Right forelimb (tissue), 1 donor: ENCODE measurements at places on chromosomes 3 and 15.

GRCh38 chr15:28955993-28956421, 70.2 kb downstream of the APBA2 start:
- no peak for DNase-seq

DNA sequence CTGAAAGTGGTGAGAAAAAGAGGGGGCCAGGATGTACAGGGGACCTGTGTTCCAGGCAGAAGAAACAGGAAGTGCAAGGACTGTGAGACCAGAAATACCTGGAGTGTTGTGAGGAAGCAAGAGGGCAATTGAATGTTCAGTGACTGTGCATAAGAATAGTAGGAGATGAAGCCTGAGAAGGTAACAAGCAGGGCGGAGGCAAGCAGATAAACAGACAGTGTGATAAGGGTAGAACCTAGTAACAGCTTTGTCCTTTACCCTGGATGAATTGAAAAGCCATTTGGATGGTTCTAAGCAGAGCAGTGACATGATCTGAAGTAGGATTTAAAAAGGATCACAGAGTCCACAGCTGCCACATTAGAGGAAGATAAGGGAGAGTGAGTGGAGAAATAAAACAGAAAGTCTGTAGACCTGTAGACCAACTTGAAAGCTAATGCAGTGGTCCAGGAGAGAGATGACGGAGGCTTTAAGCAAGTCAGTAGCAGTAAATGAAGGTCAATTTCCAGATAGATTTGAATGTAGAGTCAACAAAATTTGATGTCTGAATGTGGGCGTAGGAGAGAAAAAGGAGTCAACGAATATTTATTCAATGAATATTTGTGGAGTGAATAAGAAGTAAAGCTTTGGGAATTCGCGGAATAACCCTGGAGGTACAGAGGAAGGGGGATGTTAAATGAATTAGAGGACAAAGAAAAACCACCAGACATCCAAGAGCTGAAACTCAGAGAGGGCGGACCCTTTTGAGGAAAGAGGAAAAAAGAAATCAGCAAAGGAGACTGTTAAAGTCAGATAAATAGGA, 4.2 kb upstream of the PLOD2 start:
- no peak for DNase-seq

- DNase-seq = no peak
Observed at GRCh38 chr3:131326307-131326706, 55.3 kb upstream of the NUDT16 start.

DNA sequence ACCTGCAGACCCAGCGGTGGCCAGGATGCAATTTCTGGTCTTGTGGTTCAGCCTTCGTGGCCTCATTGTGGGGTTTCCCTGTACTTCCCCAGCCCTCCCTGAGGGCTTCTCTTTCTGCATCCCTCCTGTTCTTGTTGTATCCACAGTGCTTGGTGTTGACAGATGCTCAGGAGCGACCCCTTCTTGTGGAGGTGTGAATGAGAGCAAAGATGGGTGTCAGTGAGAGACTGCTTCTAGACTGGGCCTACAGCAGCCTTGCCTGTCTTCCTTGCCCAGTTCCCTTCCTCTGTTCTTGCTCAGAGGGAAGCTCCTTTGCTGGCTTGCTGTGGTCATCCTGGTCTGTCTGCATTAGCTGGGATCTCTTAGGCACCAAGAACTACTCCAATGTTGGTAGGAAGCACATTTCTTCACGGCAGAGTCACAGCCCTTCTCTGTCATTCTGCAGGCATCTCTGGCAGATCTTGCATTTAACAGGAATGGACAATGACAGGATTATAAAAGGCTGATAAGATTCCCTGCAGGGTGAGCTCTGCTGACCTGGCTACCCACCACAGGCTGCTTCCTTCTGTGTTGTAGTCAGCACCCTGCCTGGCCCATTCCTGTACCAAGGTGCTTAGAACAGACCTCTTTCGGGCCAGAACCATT, 317.8 kb upstream of the C2CD4B start:
- DNase-seq = peak; percentile 38

GRCh38 chr3:94904156-94904674, 841.4 kb downstream of the NSUN3 start:
- no peak for DNase-seq

- no peak for DNase-seq
Observed at GRCh38 chr3:32280262-32280910, 41.9 kb downstream of the CMTM8 start.

DNA sequence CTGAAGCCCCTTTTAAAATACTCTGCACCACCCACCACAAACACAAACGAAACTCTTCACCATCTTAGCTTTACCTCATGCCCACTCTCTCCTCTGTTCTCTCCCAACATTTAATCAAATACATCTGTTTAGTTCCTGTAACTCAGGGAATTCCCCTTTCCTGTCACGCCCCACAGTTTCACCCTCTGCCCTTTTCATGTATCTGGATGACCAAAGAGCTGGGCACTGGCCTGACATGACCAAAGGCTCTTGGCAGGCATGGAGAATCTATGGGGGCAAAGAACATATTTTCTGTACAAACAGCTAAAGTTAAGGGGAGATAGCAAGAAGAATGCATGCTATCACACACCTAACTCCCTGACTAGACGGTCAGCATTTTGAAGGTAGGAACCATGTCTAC, 270.0 kb downstream of the TBL1XR1 start:
- no peak for DNase-seq

DNA sequence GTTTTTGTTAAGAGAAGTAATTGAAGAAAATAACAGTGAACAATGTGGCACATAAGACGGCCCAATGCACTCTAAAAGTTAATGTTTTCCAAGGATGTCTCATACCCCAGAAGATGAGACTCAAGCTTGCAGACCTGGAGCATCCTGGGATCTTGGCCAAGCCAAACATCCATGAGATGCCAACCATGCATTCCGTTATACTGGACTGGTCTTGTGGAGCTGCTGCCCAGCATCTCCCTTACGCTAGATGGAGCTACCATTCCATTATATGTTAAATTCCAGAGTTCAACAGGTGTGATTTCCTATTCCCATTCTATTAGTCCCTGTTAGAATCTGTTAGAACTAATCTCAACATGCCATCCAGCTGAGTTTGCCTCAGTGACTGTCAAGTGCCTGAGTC, 181.8 kb downstream of the PDCD6IP start:
- DNase-seq = no peak

GRCh38 chr3:115975353-115975752, 352.0 kb downstream of the GAP43 start:
- no peak for DNase-seq

DNA sequence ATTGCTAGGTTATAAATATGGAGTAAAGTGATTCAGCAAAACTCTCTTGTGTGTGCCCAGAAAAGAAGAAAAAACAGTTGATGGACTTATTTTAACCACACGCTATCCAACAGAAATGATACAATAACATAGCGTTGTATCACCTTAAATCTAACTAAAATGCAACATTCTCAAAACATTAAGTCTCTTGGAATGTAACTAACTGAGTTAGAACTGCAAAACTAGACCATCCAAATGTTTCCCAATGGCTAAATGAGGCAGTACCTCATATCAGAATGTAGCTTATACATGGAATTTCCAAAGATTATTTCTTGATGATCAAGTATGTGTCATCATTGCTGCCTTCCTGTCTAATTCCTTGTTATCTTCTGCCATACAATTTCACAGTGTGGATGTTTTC, 187.9 kb downstream of the CNTN3 start:
- DNase-seq = no peak

DNA sequence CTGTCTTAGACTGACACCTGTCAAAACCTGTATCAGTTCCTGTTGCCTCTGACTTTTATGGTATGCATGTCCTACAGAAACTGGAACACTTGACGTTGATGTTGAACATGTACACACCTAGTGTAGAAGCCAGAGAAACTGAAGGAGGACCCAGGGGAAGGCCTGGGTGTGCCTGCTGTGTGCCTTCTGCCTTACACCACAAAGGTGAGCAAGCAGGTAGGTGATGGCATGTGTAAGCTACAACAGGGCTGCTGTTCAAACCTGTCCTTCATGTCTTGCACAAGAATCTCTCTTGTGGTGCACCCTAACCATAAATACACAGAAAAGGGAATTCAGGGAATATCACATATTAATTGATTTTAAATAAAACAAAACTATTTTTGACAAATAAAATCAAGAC, 13.6 kb upstream of the AQP9 start:
- no peak for DNase-seq

DNA sequence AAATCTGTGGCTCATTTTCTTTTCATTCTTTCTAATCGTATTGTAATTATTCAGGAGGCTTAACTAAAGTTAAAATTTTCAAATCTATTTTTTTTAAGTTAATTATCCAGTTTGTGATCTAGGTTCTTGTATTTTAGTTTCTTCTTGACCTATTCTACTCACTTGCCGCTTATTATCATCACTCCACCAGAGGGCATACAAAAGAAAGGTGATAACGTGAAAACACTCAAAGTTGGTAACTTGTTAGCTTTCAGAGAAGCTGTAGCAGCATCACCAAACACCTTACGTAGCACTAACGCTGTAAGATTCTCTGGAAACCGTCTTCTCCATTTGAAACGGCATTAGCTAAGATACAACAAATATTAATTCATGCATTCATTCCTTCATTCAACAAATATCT, 4.8 kb downstream of the GNB4 start:
- no peak for DNase-seq

GRCh38 chr3:188854772-188855149, 317.0 kb upstream of the TPRG1 start:
- no peak for DNase-seq

- DNase-seq = no peak
Observed at GRCh38 chr15:68962465-68962864, 32.1 kb downstream of the SPESP1 start.

DNA sequence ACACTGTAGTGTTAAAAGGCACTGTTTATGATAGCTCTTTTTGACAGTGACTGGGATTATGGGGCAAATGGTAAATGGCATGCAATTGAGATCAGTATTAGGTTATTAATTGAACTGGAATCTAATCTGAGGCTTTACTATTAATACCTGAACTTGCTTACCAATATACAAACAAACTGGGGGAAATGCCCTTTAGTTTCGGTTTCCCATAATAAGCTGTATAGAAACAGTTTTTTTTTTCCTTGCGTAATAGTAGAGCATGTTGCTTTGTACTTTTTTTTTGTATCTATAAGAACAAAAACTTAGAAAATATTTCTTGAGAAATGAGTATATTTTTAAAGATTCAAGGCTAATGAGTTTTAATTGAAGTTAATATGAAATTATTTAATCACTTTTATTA, 95.0 kb downstream of the FNDC3B start:
- no peak for DNase-seq

DNA sequence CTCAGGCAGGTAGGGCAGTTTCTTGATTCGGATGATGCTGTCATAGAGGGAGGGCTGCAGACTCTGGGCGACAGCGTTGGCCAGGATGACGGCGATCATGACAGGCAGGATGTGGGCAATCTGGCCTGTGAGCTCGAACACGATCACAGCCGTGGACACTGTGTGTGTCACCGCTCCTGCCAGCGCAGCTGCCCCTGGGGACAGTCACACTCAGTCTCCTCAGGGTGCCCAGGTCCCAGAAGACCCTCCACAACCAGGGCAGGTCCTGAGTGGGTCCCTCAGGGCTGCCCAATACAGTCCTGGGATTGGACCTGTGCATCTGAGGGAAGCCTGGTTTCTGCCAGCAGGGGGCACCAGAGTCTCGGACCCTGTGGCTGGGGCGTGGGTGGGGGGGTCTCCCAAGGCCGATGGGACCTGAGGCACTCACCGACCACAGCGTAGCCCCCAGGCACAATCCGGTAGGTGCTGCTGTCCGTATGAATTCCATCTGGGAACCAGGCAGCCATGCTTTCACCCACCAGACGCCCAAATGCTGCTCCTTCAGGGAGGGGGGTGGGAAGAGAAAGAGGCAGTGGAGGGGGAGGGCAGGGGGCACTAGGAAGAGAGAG, 7.2 kb downstream of the CLCN2 start:
- DNase-seq = no peak

GRCh38 chr15:60661080-60661645, 182.2 kb upstream of the ICE2 start:
- no peak for DNase-seq

- DNase-seq = no peak
Observed at GRCh38 chr3:13288732-13289718, 131.1 kb downstream of the NUP210 start.

GRCh38 chr15:75721923-75722870, 9.5 kb upstream of the CSPG4 start:
- DNase-seq = peak; percentile 40
